ENCODE measurements at places on chromosomes 16 and 17.
A peak's percentile ranks its signal among the peaks of the same experiment; 100 is the strongest.

GRCh38 chr16:4574919-4575705, 19.0 kb downstream of the C16orf96 start:
- no peak for DNase-seq

DNA sequence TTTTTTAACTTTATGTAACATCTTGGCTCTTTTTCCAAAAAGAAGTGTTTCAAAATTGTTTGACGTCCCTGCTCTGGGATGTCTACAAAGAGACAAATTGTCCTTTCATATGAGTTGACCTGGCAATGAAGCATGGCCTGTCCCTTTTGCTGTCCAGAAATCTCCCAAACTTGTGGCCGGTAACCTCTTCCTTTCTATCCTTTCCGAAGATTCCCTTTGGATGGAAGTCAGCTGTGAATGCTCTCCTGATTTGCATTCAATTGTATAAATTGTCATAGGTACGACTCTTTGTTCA, 40.9 kb upstream of the FAM20A start:
- no peak for DNase-seq

DNA sequence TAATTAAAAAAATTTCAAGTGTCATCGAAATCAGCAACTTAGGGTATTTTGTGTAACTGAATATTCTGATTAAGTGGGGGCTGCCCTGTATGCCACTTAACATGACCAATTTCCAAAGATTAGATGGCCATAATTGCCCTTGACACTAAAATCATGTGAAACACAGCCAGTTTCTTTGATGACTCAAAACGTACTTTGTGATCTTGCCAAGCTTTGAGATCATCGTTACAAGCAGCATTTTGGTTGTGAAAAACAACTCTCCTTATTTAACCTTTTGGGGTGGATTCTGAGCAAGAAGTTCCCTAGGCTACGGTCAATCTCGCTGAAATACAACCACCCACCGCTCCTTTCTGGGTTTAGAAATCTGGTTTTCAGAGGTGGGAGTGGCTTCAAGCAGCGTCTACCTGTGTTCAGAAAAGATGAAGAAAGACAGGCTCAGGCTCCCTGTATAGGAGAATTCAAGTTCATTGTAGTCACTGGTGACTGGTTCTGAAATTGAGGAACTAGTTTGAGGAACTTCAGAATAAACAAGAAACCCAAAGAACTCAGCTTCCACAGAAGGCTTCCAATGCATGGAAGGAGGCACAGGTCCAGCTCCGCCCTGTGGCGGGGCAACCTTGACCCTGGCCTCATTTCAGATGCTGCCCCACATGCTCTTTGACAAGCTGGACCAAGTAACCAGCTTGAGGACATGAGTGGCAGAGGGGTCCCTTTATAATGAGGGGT, 9.4 kb downstream of the MAP3K14 start:
- DNase-seq, result peak; percentile 90

DNA sequence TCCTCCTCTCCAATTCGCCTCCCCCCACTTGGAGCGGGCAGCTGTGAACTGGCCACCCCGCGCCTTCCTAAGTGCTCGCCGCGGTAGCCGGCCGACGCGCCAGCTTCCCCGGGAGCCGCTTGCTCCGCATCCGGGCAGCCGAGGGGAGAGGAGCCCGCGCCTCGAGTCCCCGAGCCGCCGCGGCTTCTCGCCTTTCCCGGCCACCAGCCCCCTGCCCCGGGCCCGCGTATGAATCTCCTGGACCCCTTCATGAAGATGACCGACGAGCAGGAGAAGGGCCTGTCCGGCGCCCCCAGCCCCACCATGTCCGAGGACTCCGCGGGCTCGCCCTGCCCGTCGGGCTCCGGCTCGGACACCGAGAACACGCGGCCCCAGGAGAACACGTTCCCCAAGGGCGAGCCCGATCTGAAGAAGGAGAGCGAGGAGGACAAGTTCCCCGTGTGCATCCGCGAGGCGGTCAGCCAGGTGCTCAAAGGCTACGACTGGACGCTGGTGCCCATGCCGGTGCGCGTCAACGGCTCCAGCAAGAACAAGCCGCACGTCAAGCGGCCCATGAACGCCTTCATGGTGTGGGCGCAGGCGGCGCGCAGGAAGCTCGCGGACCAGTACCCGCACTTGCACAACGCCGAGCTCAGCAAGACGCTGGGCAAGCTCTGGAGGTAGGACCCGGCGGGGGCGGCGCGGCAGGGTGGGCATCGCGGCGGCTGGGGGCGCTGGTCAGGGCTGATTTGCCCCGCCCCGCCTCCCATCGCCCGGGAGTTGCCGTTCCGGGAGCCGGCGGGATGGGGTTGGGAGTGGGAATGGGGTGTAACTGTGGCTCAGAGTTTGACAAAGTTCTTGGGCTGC, 567 bp downstream of the SOX9 start:
- DNase-seq, result no peak

DNA sequence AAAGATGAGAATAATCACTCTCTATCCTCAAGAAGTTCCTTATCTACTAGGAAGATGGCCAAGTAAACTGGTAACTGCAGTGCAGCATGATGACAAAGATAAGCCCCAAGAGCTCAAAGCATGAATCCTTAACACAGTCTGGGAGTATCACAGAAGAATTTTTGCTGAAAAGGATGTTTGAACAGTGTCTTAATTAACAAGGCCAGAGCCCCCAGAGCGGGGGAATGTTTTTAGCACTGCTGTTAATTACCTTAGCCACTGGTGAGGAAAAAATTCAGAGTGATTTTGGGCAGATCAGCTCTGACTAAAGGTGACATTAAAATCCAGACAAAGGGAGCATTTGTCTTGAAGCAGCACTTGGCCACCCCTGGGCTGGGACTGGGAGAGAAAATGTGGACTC, 30.1 kb downstream of the ADAMTS18 start:
- no peak for DNase-seq

DNA sequence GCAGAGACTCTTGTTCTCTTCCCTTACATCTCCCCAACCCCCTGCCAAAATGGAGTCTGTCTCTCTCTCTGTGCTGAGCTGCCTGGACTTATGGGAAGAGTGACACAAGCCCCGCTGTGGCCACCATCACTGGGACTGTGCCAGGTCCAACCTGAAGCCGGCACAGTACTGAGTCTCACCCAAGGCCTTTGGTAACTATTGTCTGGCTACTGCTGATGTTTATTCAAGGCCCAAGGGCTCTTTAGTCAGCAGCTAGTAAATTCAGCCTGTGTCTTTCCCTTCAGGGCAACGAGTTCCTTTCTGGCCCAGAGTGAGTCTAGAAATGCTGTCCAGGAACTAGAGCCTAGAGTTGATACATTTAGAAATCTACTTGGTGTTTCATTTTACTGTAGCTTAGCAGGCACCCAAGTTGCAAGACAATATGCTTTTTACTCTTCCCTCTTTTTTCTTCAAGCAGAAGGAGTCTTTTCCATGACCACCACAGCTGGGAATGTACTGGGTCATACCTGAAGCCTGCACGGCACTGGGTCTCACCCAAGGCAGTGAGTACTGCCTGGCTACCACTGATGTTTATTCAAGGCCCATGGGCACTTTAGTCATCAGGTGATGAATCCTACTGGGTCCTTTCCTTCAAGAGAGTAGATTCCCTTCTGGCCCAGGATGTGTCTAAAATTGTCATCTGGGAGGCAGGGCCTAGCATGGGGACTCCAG, 17.7 kb downstream of the EFCAB5 start:
- no peak for DNase-seq
